ENCODE measurements at places on chromosomes 16 and 17.

- DNase-seq = peak; percentile 76
Observed at GRCh38 chr17:76382351-76382802, 2.0 kb upstream of the SPHK1 start.

GRCh38 chr16:12358898-12359297 is 382.4 kb downstream of the SNX29 start:
- no peak for DNase-seq

GRCh38 chr17:50114849-50115357 is 15.1 kb downstream of the SAMD14 start:
- DNase-seq = peak; percentile 80

GRCh38 chr17:37086334-37086733 is 137.6 kb downstream of the AATF start:
- no peak for DNase-seq

DNA sequence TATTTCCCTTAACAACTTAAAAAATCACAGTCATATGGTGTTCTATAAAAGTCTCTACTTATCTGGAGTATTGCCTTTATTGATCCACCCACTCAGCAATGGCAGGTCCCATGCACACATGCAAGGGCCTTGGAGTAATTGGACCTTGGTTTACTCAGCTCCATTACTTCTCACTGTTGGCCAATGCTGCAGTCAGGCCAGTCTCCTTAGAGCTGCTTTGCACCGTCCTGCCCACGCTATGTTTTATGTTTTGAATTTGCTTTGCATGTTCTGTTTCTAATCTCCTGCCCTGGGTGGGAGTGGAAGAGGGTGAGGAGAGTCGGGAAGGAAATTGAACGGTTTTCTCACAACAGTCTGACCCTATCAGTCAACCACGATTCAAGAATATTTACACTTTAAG is 23.6 kb downstream of the ARHGAP44 start:
- DNase-seq = no peak

GRCh38 chr17:75757086-75757681 is 7.8 kb downstream of the GALK1 start:
- no peak for DNase-seq

DNA sequence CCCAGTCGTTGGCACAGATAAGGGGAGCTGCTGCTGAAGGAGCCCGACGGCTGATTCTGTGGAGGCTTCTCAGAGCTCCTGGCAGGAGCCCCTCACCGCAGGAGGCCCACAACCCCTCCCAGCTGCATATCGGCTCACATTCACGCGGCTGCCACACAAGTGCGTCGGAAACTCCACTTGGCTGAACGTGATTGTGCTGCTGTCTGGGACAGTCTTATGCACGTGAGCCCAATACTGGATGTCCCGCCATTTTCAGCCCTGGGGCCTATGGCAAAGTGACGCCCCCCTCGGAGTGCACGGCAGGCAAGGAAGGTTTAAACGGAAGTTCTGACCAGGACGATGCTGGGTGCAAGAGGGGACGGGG is 8.7 kb upstream of the PITPNA start:
- DNase-seq = peak; percentile 41

- DNase-seq = no peak
Observed at GRCh38 chr17:48262982-48263730, 155.6 kb downstream of the SNX11 start.
